Inflammatory macrophage treated with lipopolysaccharide for 1 hour (primary cell): ENCODE measurements at places on chromosomes 4 and X.

DNA sequence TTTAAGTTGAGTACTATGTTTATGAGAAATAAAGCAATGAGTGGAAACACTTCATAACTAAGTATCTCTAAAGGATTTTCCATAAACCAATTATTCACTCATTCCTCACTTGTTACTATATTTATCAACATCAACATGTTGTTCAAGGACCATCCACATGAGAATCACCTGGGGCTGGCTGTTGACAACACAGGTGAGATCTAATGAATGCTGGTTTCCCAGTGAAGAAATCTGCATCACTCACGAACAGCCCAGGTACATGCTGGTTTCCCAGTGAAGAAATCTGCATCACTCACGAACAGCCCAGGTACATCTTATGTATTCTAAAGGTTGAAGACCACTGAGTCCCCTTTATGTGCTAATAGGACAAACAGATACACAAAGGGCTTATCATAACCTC lies 32.5 kb downstream of the TSPAN5 start:
- DNase-seq, result no peak

- DNase-seq, result no peak
Measured at GRCh38 chr4:176939445-176939844, 146.7 kb upstream of the VEGFC start.

DNA sequence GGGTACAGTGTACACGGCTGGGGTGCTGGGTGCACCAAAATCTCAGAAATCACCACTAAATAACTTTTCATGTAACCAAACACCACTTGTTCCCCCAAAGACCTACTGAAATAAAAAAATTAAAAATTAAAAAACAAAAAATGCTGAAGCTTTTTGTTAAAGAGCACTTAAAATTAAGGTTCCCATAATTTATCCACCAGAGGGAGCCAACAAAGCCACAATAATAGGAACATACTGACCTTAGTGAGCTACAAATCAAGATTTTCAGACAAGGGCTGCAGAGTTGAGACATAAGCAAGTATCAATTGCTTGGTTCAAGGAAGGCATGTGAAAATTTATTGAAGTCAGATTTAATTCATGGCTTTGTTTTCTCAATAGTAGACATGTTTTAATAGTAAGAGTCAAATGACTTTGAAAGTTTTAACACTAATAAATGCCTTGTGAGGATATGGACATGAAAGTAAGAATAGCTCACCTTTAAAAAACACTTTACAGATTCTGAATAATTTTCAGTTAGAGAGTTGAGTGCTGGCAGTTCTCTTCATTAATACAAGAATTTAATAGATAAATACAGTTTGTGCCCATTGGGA lies 43.0 kb upstream of the SCOC start:
- DNase-seq, result peak; percentile 59

DNA sequence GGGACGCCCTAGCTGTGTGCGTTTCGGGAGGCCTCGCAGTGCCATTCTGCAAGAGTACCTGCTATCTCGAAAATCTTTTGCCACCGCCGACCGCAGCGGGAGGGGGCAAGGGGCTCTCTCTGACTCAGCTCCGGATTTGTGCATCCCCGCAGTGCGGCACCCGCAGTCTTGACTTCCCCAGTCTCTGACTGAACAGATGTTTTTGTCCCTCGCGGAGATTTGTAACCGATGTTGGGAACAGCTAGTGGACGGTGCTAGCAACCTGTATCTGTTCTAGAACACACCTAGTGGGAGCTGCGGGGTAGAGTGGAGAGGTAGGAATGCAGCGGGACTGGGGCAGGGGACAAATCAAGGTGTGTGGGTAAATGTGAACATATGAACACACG lies 17.2 kb downstream of the NKX6-1 start:
- no peak for DNase-seq

- DNase-seq, result no peak
Measured at GRCh38 chrX:73913580-73913979, 350.6 kb downstream of the CHIC1 start.

GRCh38 chr4:1080961-1081688 lies 32.2 kb downstream of the RNF212 start:
- DNase-seq, result peak; percentile 9

DNA sequence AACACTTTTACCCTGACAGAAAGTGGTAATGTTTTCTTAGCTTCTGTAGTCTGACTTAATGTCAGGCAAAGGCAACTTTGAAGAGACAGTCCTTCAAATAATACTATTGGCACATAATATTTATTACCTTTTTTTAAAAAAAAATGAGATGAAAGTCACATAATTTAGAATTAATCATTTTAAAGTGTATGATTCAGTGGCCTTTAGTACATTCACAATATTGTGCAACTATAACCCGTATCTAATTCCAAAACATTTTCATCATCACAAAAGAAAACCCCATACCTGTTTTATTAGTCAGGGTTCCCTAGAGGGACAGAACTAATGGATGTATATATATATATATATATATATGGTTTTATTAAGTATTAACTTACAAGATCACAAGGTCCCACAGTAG lies 94.8 kb upstream of the TEX13A start:
- DNase-seq, result no peak

GRCh38 chrX:48940404-48940955 lies 16.9 kb downstream of the OTUD5 start:
- DNase-seq, result no peak

GRCh38 chr4:37644962-37645361 lies 41.2 kb downstream of the RELL1 start:
- DNase-seq, result no peak

DNA sequence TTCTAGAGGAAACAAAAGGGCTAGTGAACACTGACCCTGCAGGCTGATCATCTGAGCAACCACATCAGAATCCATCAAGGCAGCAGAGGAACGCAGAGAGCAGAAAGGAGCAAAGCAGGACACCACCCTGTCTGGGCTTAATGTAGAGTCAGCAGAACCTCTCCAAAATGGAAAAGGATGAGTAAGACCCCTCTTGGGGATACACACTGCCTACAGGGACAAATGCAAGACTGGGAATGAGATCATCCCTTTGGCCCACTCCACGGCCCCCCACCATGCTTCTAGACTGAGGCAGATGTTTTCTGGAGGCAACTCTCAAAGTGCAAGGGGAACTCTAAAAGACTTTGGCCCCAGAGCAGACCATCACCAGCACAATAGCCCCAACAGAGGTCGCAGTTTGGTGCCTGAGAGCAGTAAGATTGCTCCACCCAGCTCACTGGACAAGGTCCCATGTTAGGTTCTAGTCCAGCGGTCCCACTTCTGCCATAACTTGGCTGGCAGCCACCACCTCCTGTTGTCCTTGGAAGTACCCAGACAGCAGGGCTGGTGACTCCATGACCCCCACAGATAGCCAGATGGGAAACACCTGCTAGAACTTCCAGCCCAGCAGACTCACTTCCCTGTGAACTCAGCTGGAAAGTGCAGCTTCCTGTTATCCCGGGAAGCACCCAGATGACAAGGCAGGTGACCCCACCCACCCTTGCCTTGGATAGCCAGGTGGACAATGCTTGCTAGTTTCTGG lies 372.7 kb downstream of the INPP4B start:
- no peak for DNase-seq

- DNase-seq, result no peak
Measured at GRCh38 chrX:102063445-102064074, 61.9 kb upstream of the TCEAL2 start.

DNA sequence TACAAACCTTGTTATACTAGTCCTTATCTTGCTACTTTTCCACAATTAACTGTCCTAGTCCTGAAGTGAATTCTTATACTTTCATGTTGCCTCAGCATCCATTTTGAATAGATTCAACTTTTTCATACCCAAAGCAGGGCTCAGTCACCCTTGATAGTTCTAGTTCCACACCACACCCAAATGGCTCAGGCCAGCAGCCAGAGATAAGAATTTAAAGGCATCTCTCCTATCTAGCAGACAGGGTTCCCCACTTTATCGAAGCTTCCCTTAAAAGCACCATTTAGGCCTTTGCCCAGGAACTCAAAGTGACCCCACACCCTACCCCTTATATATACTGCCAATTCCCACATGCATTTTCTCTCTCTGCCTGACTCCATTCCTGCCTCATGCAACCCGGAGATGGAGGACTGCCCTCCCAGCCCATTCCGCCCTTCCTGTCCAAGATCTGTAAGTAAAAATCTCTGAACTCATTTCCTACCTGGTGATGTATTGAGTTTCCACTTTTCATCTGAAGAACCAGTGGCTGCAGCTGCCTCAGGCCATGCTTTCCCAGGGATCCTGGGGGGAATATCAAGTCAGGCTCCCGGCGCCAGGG lies 63.7 kb upstream of the TXK start:
- no peak for DNase-seq

DNA sequence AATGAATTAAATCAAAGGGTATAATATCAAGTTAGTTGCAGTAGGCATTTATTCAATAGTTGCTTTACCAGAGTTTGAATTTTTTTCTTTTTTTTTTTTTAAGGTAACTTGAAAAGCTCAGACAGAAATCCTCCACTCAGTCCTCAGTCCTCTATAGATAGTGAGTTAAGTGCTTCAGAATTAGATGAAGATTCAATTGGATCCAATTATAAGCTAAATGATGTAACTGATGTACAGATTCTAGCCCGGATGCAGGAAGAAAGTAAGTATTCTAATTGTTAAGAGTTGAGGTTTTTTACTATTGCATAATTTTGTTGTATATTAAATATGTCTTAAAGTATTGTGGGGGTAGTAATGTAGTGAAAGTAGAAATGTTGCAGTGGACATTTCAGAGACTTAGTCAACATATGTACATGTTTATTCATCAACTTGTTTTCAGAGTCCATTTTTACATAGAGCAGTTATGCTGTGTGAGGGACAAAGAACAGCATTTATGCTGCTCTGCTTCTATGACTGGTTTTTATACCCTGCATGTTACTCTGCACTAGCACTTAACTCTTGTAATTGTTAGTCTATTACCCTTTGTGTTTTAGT lies 38.4 kb downstream of the SLAIN2 start:
- DNase-seq, result peak; percentile 17

- no peak for DNase-seq
Measured at GRCh38 chr4:154314248-154314647, 177.4 kb downstream of the DCHS2 start.

DNA sequence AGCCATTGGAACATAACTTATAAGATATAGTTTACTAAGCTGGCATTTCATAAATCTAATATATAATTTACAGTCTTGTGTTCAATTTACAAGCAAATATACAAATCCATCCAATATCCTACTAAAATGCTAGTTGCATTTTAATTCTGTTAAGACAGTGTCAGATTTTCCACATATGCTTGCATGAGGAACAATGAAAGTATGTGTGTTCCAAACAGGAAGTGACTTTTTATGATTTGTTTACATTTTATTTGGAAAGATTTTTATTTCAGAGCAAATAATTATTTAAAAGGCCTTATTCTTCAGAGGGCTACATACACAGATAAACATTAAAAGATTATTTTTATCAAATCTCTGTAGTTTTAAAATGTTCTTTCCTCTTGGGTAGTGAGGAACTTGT lies 130.1 kb downstream of the KLHL34 start:
- DNase-seq, result no peak

DNA sequence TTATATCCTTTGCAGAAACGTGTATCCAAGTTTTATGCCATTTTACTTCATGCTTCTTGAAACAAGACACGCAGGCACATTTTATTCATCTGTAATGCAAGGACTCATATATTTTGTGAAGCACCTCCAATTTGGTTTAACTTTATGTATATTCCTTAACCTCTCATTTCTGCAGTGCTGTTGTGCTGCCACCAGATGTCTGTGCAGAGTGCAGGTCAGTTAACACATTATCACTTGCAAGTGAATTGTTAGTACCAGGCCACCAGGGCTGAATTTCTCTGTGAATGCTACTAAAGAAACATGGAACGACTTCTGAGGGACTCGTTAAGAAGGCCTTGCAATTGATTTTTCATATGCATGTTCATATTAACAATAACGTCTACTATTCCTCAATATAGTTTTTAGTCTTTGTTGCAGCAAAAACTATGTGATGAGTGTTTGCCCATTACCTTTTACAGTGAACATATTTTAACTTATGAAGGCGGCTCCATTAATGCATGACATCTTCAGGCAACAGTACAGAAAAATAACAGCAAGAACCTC lies 770.3 kb downstream of the NLGN4X start:
- DNase-seq, result no peak

- DNase-seq, result peak; percentile 81
Measured at GRCh38 chr4:119025420-119025819, 110.2 kb upstream of the MYOZ2 start.

GRCh38 chr4:108113229-108113628 lies 55.5 kb downstream of the LEF1 start:
- no peak for DNase-seq

GRCh38 chr4:88018466-88018865 lies 11.0 kb downstream of the PKD2 start:
- DNase-seq, result no peak

DNA sequence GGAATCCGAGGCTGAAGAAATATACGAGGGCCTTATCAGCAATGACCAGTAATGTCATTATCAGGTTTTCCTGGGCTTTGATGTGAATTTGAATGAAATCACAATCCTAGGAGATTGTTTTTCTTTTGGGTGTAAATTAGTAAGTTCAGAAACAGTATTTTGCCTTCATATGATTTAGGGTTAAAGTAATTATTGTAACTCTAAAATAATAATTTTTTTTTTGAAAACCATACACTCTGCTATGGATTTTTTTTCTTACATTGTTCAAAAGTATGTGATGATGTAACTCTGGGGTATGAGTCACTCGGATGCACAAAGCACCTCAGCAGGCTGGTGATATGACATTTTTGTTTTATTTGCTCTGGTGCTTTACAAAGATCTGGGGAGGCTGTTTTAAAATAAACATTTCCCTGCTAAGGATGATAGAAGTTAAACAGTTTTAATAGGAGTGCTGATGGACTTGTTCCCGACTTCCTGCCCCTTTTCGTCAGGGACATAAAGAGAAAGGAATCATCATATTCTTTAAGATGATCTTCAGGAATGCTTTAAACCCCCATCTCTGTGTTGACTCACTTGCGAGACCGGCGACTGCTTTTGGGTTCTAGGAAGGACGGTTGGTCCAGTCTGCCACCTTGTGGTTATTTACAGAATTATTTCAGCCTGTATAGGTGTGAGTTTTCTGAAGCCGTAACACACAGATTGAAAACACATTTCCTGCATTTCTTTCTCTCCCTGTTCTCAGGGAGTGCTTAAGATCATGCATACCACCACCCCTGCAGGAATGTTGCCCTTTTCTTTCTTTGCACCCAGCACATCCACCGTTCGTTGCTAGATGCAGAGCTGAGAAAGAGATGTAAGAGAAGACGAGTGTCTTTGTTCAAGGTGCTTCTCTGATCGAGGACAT lies 72.5 kb downstream of the RAPGEF2 start:
- DNase-seq, result peak; percentile 87

- no peak for DNase-seq
Measured at GRCh38 chr4:150250998-150251651, 172.9 kb downstream of the DCLK2 start.

DNA sequence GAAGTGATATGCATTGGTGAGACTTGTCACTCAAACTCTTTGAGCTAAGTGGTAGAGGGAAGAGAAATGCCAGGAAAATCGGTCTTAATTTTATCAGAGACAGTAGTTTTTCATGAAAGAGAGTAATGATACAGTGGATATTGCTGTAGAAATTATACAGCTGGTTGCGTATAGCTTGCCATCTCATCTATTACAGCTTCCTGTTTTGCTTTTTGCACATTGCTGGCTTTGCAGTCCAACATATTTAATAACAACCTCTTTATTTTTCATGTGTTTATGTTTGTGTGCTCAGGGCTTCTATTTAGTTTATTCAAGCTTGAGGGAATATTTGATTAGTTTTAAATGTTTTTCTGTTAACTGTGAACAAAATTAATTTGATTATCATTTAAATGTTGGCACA lies 11.5 kb downstream of the SMAD1 start:
- no peak for DNase-seq

- no peak for DNase-seq
Measured at GRCh38 chrX:107171369-107172102, 34.7 kb downstream of the NUP62CL start.
